Colonic mucosa (tissue), 4 donors: ENCODE measurements at places on chromosomes 4 and X. TPM values are rescaled to one million over a fixed set of nuclear protein-coding genes. Genes with fewer than 3 reads are reported as not detected.

GRCh38 chr4:16227462-16227868, 1.2 kb upstream of the TAPT1 start:
- peak overlapping the region; percentile 97 for H3K27ac ChIP-seq
- peak overlapping the region; percentile 75 for H3K4me3 ChIP-seq
- H3K27me3 ChIP-seq = no peaks in the 10 kb centered on the region
- DNase-seq = peak; percentile 62

Gene TLR1
- total RNA-seq = 4.7 TPM

Gene KCTD8
- total RNA-seq = not detected

GRCh38 chr4:158656439-158656838, 15.2 kb downstream of the C4orf46 start:
- H3K4me3 ChIP-seq = no peak overlapping the region
- no peaks in the 10 kb centered on the region for H3K36me3 ChIP-seq
- H3K27me3 ChIP-seq = no peaks in the 10 kb centered on the region

GRCh38 chr4:164138521-164138920, 615.4 kb upstream of the SMIM31 start:
- H3K27ac ChIP-seq = no peak overlapping the region
- no peaks in the 10 kb centered on the region for H3K4me1 ChIP-seq
- H3K4me3 ChIP-seq = no peak overlapping the region
- H3K36me3 ChIP-seq = no peaks in the 10 kb centered on the region

DNA sequence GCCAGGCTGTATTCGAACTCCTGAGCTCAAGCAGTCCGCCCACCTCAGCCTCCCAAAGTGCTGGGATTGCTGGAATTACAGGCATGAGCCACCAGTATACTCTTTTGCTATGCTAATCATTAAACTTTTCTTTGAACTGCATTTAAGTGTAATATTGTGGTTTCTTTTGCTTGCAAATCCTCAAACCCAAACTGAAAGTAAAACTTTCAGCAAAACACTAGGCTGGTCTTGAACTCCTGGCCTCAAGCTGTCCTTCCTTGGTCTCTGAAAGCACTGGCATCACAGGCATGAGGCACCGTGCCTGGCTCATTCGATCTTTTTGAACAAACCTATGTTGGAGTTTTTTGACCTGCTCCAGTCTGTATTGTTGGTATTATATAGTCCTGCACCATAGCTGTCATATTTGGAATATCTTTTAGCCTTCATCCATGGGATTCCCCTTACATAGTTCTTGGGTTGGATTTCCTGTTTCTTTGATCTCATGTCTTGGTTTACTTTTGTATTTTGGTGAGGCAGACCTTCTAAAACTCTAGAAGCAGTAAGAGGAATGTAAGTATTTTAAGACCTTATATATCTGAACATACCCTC, 34.1 kb downstream of the MOB1B start:
- H3K36me3 ChIP-seq = no peaks in the 10 kb centered on the region
- no peak overlapping the region for H3K27ac ChIP-seq
- no peaks in the 10 kb centered on the region for H3K27me3 ChIP-seq
- H3K4me3 ChIP-seq = no peak overlapping the region

DNA sequence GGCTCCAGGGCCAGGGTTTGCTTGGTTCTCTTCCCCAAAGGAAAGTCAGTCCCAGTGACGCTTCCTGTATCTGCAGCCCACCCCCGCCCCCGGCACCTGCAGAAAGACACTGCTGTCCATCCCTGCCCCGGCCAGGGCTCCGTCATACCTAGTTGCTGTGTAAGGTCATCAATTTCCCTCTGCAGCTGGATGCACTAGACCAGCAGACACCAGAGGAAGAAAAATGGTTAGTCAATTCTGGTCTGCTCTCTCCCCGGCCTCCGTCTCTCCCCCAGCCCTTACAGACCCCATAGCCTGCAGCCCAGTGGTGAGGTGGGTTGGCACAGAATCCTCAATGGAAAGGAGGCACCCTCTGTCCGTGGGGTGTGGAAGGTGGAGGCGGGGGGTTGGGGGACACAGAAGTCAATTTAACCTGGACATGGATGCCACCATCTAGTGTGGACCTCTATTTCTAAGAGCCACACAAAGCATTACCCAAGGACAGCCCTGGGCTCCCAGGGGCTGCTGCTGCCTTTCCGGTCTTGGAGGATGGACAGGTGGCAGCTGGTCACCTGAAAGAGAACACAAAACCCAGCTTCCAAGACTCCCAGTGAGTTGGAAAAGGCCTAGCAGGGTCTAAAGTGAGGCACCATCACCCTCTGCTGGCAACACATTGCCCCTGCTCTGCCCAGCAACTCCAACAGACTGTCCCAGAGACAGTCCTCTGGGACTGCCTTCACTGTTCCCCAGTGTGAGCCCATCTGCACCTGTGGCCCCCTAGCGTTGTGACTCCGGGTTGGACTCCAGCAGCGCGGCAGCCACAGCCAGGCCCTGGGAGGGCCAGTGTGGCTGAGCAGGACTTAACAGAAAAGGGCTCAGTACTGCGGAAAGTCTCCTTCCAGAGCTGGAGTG, 40.2 kb upstream of the NHSL2 start:
- H3K36me3 ChIP-seq = no peaks in the 10 kb centered on the region
- H3K27me3 ChIP-seq = no peaks in the 10 kb centered on the region
- H3K4me3 ChIP-seq = no peak overlapping the region

Gene CFI
- 6.8 TPM for total RNA-seq

GRCh38 chr4:143667461-143667860, 33.0 kb downstream of the FREM3 start:
- H3K4me1 ChIP-seq = no peaks in the 10 kb centered on the region
- H3K36me3 ChIP-seq = no peaks in the 10 kb centered on the region
- H3K4me3 ChIP-seq = no peak overlapping the region
- peak; percentile 24 for DNase-seq

DNA sequence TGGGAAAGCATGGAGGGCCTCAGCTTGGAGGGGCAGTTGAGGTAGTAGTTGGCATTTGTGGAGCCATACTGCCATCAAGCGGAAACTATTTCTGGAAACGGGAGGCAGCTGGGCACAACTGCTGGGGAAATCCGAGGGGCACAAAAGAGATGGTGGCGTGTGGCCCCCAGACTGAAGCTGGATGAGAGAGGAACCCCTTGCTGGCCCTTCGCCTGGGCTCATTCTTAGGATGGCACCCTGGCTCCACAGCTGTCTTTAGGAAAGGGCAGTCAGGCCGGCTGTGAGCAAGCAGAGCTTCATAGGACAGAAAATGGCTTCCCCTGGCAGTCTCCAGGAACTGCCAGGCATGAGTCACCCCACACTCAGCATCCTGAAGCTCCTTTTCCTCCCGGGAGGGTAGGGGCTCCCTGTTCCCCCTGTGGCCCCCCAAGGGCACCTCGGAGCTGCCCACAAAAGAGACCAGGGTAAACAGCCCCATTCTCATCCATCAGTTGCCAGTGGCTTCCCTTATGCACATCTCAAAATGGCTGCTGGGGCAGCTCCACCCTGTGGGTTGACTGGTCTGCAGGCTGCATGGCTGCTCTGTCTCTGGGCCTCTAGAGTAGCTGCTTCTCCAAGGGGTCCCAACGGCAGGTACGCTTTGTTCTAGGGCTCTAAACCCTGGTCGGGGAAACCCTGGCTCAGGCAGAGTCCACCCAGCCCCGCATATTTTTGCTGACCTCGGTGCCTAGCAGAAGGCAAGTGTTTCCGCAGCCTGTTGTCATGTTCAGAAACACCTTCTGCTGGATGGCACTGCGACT, 64.7 kb downstream of the NBDY start:
- H3K27ac ChIP-seq = no peak overlapping the region
- DNase-seq = peak; percentile 18
- no peak overlapping the region for H3K4me3 ChIP-seq
- no peaks in the 10 kb centered on the region for H3K36me3 ChIP-seq
- no peaks in the 10 kb centered on the region for H3K27me3 ChIP-seq

- no peak overlapping the region for H3K4me3 ChIP-seq
- DNase-seq = no peak
- no peak overlapping the region for H3K27ac ChIP-seq
- no peaks in the 10 kb centered on the region for H3K4me1 ChIP-seq
These were observed 68.0 kb downstream of the YIPF7 start for GRCh38 chr4:44583393-44583792.

Gene GAGE12E
- not detected for total RNA-seq

GRCh38 chr4:56480691-56481090, 13.3 kb downstream of the SRP72 start:
- no peak overlapping the region for H3K4me3 ChIP-seq
- no peaks in the 10 kb centered on the region for H3K27me3 ChIP-seq
- H3K27ac ChIP-seq = no peak overlapping the region
- H3K4me1 ChIP-seq = no peaks in the 10 kb centered on the region
- peaks cover 7% of the 10 kb centered on the region for H3K36me3 ChIP-seq

DNA sequence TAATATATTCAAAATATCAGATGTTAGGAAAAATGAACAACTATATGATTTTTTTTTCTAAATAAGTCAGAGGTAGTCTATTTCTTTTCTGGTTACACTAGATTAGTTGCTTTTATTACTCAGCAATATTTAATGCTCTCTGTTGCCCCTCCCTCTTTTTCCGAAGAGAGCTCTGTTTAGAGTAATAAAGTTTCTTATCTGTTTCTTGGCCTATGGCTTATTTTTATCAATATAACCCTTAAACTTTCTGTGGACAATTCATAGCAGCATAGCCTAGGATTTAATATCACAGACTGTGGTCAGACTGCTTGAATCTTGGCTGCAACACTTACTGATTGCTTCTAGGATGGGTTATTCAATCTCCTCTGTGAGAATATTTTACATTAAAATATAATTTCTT, 2315.4 kb upstream of the AGA start:
- no peaks in the 10 kb centered on the region for H3K4me1 ChIP-seq
- H3K27me3 ChIP-seq = no peaks in the 10 kb centered on the region
- no peaks in the 10 kb centered on the region for H3K36me3 ChIP-seq

DNA sequence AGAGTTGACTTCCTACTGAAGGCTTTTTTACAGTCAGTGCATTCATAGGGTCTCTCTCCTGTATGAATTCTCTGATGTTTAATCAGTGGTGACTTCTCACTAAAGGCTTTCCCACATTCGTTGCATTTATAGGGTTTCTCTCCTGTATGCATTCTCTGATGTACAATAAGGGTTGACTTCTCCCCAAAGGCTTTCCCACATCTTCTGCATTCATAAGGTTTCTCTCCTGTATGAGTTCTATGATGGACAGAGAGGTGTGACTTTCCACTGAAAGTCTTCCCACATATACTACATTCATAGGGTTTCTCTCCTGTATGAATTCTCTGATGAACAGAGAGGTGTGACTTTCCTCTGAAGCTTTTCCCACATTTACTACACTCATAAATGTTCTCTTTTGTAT, 45.2 kb downstream of the ZNF674 start:
- no peak for DNase-seq
- H3K36me3 ChIP-seq = no peaks in the 10 kb centered on the region

Gene GCNA
- 0.99 TPM for total RNA-seq

DNA sequence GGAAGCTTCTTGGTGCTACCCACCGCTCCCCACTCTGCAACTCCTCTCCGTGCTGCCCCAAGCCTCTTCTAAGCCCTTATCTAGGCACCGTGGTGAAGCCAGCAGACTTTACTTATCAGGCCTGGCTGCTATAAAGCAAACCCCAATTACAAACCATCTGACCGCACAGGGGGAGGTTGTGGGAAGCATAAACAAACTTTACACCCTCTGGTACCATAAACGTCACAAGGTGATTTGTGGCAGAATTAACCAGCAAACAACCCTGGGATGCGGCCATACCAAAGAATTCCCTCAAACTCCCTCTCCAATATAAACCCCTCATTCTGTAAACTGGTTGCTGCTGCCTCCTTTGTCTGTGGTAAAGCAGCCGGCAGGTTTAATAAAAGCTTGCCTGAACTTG, 55.2 kb downstream of the MAGEC2 start:
- H3K27ac ChIP-seq = no peak overlapping the region
- DNase-seq = no peak
- no peak overlapping the region for H3K4me3 ChIP-seq
- no peaks in the 10 kb centered on the region for H3K4me1 ChIP-seq
- H3K36me3 ChIP-seq = no peaks in the 10 kb centered on the region

Gene RBMXL3
- not detected for total RNA-seq

DNA sequence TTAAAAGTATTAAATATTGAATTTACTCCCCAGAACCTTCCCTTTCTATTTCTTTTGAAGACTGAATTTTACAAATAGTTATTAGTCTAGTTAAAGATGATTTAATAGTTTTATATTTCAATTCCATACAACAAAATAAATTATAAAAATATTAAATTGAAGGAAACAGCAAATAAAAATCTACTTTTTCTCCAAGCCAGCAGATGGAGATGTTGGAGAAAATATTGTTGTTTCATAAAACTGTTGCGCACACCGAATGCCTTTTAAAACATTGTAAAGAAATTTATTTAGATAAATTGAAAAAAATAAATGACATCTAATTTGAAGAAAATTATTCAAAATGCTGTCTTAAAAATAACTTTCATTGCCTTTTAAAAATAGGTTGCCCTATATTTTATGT, 5.5 kb downstream of the GRIA2 start:
- H3K27ac ChIP-seq = no peak overlapping the region
- DNase-seq = no peak
- no peaks in the 10 kb centered on the region for H3K36me3 ChIP-seq
- H3K4me3 ChIP-seq = no peak overlapping the region
- H3K27me3 ChIP-seq = peaks cover 19% of the 10 kb centered on the region

DNA sequence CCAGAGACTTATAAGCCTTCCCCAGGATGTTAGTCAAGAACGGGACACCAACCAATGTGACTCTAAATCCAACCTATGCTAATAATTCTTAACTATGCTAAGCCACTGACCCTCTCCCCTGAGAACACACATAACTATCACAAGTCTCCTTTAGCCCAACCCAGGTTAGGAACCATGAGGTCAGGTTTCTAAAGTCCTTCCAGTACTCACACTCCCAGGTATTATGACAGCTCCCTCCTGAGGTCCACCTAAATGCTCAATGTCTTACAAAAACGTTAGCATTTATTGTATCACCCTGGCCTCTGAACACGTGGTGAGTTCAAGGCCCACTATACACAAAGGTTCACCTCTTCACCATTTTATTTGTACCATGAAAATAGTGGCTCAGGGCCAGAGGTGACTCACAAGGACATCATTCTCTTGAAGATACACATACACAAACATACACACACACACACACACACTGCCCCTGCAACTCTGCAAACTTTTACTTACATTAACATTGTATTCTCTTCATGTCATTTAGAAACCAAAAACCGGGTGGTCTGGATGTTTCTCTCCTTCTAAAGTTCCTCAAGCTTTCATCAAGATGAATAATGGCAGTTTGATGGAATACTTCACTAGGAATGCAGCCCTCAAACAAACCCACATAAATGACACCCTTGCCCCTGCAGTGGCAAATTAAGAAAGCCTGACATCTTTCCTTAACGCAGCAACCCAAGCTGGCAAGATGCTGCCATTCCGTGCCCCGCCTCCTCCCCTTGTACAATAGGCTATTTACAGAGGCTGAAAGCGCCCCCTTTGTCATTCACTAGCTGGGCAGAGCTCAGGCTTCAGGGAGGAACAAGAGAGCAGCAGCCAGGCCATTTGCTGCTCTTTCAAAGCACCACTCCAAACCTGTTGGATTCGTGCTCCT, 17.7 kb downstream of the ACSL1 start:
- H3K4me1 ChIP-seq = peaks cover 13% of the 10 kb centered on the region
- no peak overlapping the region for H3K27ac ChIP-seq
- DNase-seq = no peak
- H3K4me3 ChIP-seq = no peak overlapping the region

Gene KLHL13
- total RNA-seq = 3.0 TPM

GRCh38 chr4:70722199-70722791, 531 bp downstream of the RUFY3 start:
- H3K27me3 ChIP-seq = no peaks in the 10 kb centered on the region
- H3K27ac ChIP-seq = no peak overlapping the region
- no peak for DNase-seq
- H3K4me3 ChIP-seq = no peak overlapping the region

Gene QDPR
- 27.2 TPM for total RNA-seq
